Activated CD4-positive, alpha-beta T cell treated with anti-CD3 and anti-CD28 coated beads, Interleukin-2, amount 10 ng/mL, durations not matched to agents 24 days and 14 days (primary cell): ENCODE measurements at places on chromosomes 2 and 18. TPM values are rescaled to one million over a fixed set of nuclear protein-coding genes. Genes with fewer than 3 reads are reported as not detected.

DNA sequence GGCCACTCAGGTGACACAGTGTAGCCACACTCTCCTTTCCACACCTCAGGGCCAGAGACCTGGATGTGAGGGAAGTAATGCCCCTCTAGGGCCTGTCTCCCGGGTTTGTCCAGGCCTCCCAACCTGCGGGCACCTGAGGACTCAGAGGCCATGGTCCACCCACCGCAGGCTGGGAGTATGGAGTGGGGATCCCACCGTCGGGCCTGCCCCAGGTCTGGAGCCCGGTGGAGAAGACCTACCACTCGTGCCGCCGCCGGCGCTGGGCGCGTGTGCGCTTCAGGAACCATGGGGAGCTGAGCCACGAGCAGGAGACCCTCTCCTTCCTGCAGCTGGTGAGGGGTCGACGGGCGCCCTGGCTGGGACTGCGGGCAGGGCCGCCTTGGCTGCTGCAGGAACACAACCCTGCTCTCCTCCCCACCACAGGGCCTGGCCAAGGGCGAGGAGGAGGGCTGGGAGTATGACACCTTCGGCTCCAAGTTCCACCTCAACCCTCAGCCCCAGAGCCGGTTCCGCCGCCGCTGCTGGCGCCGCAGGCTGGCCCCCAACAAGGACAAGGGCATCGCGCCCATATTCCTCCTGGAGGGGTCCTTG is 48.6 kb downstream of the FER1L5 start:
- no peaks in the 10 kb centered on the region for H3K27me3 ChIP-seq
- no peaks in the 10 kb centered on the region for H3K4me1 ChIP-seq
- no peak overlapping the region for H3K4me3 ChIP-seq

DNA sequence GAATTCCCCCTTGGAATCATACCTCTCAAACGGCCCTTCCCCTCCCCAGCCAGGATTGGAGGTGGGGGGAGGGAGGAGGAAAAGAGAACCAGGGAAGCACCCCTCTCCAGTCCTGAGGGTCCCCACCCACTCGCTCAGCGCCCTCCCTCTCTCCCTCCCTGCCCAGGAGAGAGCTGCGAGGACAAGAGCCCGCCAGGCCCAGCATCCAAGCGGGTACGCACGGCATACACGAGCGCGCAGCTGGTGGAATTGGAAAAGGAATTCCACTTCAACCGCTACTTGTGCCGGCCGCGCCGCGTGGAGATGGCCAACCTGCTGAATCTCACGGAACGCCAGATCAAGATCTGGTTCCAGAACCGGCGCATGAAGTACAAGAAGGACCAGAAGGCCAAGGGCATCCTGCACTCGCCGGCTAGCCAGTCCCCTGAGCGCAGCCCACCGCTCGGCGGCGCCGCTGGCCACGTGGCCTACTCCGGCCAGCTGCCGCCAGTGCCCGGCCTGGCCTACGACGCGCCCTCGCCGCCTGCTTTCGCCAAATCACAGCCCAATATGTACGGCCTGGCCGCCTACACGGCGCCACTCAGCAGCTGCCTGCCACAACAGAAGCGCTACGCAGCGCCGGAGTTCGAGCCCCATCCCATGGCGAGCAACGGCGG is 14.4 kb downstream of the HOXD3 start:
- H3K4me3 ChIP-seq: no peak overlapping the region
- H3K27ac ChIP-seq: no peak overlapping the region
- peaks cover 74% of the 10 kb centered on the region for H3K27me3 ChIP-seq
- DNase-seq: peak; percentile 53
- H3K36me3 ChIP-seq: no peaks in the 10 kb centered on the region
- H3K4me1 ChIP-seq: peaks cover 4% of the 10 kb centered on the region

GRCh38 chr18:75140296-75140695 is 68.6 kb downstream of the PTGR3 start:
- DNase-seq: no peak
- no peaks in the 10 kb centered on the region for H3K4me1 ChIP-seq
- no peak overlapping the region for H3K4me3 ChIP-seq
- no peaks in the 10 kb centered on the region for H3K36me3 ChIP-seq

- no peak for DNase-seq
- H3K36me3 ChIP-seq: no peaks in the 10 kb centered on the region
- H3K27ac ChIP-seq: peak overlapping the region; percentile 7
- peaks cover 44% of the 10 kb centered on the region for H3K4me1 ChIP-seq
- H3K27me3 ChIP-seq: no peaks in the 10 kb centered on the region
- no peak overlapping the region for H3K4me3 ChIP-seq
Measured at GRCh38 chr2:196289000-196289399, 117.6 kb upstream of the STK17B start.

DNA sequence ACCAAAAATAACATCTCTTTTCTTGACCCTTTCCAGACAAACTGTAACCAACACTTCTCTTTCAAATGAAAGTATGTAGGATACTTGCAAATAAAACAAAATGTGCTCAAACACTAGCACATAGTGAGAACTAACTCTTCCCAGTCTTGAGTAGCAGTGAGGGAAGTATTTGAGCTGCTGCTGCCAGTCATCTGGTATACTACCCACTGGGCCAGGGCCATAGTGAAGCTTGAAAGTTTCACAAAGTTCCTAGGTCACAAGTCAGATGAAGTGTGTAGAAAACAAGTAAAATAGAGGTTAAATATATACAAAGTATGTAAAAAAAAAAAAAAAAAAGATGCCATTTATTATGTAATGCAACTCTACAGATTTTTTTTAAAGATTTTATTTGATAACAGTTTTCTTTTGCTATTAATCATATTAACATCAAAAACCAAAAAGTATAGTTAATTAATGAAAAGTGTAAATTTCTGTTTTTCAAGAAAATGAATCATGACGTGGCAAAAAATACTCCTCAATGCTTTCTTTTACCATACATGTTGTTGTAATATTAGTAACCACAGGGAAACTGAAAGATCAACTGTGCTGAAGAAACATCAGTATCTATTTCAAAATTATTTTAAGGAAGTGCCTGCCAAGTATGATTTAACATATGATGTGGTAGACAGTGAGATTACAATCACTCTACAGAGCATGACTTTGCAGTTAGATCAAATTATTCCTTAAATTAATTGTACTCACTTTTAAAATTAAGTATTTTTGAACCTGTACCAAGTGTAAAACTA is 21.6 kb upstream of the TRIB2 start:
- peaks cover 21% of the 10 kb centered on the region for H3K27me3 ChIP-seq
- peaks cover 5% of the 10 kb centered on the region for H3K36me3 ChIP-seq
- no peak overlapping the region for H3K27ac ChIP-seq

- peaks cover 61% of the 10 kb centered on the region for H3K4me1 ChIP-seq
- H3K27ac ChIP-seq: peak overlapping the region; percentile 84
- H3K27me3 ChIP-seq: no peaks in the 10 kb centered on the region
- peak overlapping the region; percentile 38 for H3K4me3 ChIP-seq
- DNase-seq: no peak
- H3K36me3 ChIP-seq: peaks cover 17% of the 10 kb centered on the region
Measured at GRCh38 chr2:134231965-134232340, 21.9 kb upstream of the MGAT5 start.

- no peak overlapping the region for H3K4me3 ChIP-seq
- no peaks in the 10 kb centered on the region for H3K36me3 ChIP-seq
- no peak overlapping the region for H3K27ac ChIP-seq
- H3K27me3 ChIP-seq: peaks cover 2% of the 10 kb centered on the region
Measured at GRCh38 chr2:67446491-67446911, 49.4 kb downstream of the ETAA1 start.

- H3K4me3 ChIP-seq: no peak overlapping the region
- no peaks in the 10 kb centered on the region for H3K4me1 ChIP-seq
- H3K27me3 ChIP-seq: no peaks in the 10 kb centered on the region
Measured at GRCh38 chr18:60755134-60755533, 382.6 kb upstream of the MC4R start.

DNA sequence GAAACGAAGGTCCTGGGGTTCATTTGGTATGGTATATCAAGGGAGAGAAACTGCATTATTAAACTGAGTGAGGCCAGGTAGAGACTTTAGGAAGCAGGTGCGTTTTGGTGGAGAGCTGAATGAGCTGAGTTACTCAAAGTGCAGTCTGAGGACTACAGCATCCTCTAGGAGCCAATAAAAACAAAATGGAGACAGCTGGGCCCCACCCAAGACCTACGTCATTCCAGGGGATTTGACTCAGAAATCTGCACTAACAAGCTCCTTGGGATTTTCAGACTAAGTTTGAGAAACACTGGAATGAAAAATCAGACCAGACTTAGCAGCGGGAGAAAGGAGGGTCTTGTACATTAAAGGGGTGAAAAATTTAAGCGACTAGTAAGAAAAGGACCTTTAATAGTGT is 131.5 kb downstream of the UXS1 start:
- H3K36me3 ChIP-seq: peaks cover 2% of the 10 kb centered on the region
- H3K4me3 ChIP-seq: no peak overlapping the region
- H3K27me3 ChIP-seq: peaks cover 30% of the 10 kb centered on the region

DNA sequence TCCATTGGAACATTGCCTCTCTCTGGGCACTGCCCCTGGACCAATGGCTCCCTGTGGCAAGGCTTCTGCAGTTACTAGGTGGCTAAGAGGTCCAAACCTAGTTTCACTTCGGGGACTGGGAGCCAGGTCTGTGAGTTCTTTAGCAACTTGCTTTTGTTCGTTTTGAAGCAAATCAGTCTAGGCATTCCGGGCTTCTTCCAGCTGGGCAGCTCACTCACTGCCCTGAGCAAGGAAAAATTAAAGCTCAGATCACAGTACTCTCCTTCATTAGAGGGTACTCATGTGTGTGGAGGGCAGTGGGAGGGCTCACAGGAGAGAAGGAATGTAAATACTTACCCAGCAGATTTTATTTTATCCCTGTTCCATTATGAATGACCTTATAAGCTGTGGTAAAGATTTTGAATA is 80.3 kb downstream of the SPP2 start:
- H3K36me3 ChIP-seq: no peaks in the 10 kb centered on the region
- peaks cover 9% of the 10 kb centered on the region for H3K4me1 ChIP-seq
- DNase-seq: no peak

GRCh38 chr2:239444626-239445577 is 44.1 kb upstream of the HDAC4 start:
- DNase-seq: no peak
- H3K27ac ChIP-seq: no peak overlapping the region
- no peak overlapping the region for H3K4me3 ChIP-seq
- no peaks in the 10 kb centered on the region for H3K36me3 ChIP-seq

DNA sequence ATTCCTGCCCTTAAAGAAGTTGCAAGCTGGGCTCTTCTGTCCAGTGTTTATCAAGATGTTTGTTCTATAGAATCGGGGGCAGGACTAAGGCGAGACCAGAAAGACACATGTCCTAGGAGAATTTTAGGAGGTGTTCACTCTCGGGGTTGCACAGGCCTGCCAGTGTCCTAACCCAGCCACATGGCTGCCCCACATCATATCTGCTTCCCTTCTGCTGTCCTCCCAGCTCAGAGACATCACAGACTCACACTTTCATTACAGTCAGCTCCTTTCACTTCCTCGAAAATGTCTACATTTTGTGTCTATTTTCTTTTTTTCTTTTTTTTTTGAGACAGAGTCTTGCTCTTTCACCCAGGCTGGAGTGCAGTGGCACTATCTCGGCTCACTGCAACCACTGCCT is 10.7 kb upstream of the MRO start:
- peaks cover 11% of the 10 kb centered on the region for H3K27me3 ChIP-seq
- no peaks in the 10 kb centered on the region for H3K4me1 ChIP-seq
- no peak for DNase-seq
- H3K27ac ChIP-seq: no peak overlapping the region

GRCh38 chr2:106700616-106701015 is 185.4 kb downstream of the ST6GAL2 start:
- DNase-seq: no peak
- no peak overlapping the region for H3K27ac ChIP-seq
- H3K4me1 ChIP-seq: no peaks in the 10 kb centered on the region
- H3K36me3 ChIP-seq: no peaks in the 10 kb centered on the region
- H3K4me3 ChIP-seq: no peak overlapping the region

DNA sequence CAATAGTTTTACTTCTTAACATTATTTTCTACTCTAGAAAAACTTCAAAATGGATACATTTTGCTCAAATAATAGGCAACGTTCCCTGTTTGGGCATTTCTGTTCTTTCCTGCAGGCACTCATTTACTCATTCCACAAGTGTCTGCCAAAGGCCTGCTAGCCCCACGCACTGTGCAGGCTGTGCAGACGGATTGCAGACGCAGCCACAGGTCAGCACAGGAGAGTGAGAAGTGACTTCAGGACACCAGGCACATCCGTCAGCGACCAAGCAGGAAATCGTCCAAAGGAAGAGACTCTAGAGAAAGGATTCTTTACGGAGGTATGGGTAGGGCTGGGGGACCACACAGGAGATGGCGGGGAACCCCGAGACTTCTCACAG is 103.0 kb upstream of the AGAP1 start:
- peak overlapping the region; percentile 7 for H3K4me3 ChIP-seq
- peaks cover 8% of the 10 kb centered on the region for H3K4me1 ChIP-seq
- no peaks in the 10 kb centered on the region for H3K36me3 ChIP-seq
- H3K27ac ChIP-seq: no peak overlapping the region
- DNase-seq: no peak
- no peaks in the 10 kb centered on the region for H3K27me3 ChIP-seq

- no peak for DNase-seq
- no peak overlapping the region for H3K27ac ChIP-seq
- H3K4me3 ChIP-seq: no peak overlapping the region
- H3K36me3 ChIP-seq: no peaks in the 10 kb centered on the region
Measured at GRCh38 chr18:61643884-61644647, 248.7 kb downstream of the RNF152 start.

GRCh38 chr18:69616114-69616513 is 215.4 kb downstream of the DOK6 start:
- no peaks in the 10 kb centered on the region for H3K4me1 ChIP-seq
- H3K4me3 ChIP-seq: no peak overlapping the region

GRCh38 chr18:27143580-27144287 is 41.4 kb downstream of the CHST9 start:
- H3K36me3 ChIP-seq: no peaks in the 10 kb centered on the region
- H3K4me1 ChIP-seq: no peaks in the 10 kb centered on the region
- H3K27me3 ChIP-seq: no peaks in the 10 kb centered on the region
- H3K27ac ChIP-seq: no peak overlapping the region
- no peak overlapping the region for H3K4me3 ChIP-seq

GRCh38 chr2:85852937-85853498 is 35.8 kb downstream of the ST3GAL5 start:
- H3K4me1 ChIP-seq: peaks cover 61% of the 10 kb centered on the region
- peak overlapping the region; percentile 97 for H3K27ac ChIP-seq
- peak; percentile 88 for DNase-seq
- H3K36me3 ChIP-seq: peaks cover 53% of the 10 kb centered on the region

DNA sequence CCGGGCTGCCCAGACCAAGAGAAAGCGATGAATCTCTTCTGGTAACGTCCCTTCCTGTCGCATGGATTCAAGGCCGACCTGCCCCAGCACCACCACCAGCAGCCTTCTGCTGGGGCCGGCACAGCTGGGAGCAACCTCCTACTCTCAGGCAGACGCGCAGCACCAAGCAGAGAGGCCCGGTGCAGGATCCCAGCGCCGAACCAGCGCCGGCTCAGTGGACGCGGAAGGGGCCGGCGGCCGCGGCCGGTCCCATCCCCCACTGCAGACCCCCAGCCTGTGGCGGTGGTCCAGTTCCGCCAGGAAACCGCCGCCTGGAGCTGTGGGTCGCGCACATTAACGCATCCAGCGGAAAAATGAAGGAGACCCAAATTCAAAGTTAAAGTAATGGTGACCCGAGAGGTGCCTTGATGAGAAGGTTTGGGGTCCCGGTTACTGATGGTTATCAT is 525 bp upstream of the MAL start:
- peaks cover 62% of the 10 kb centered on the region for H3K4me1 ChIP-seq
- peak overlapping the region; percentile 84 for H3K27ac ChIP-seq
- H3K4me3 ChIP-seq: peak overlapping the region; percentile 69

CHRNA1 gene
- total RNA-seq: not detected in 2 replicates

EFHD1 gene
- 0.31 and 0.49 TPM in 2 replicates for total RNA-seq

TMEM182 gene
- total RNA-seq: 3.9 and 4.0 TPM in 2 replicates

ICA1L gene
- total RNA-seq: 6.6 and 7.8 TPM in 2 replicates

TMEM150A gene
- total RNA-seq: 6.2 and 6.5 TPM in 2 replicates

POTEJ gene
- not detected in 2 replicates for total RNA-seq

DES gene
- total RNA-seq: not detected in 2 replicates

HES6 gene
- 10.2 and 10.3 TPM in 2 replicates for total RNA-seq
